GM12864 (cell line): ENCODE measurements at places on chromosomes 16 and 17.
A peak's percentile ranks its signal among the peaks of the same experiment; 100 is the strongest.

GRCh38 chr17:37107406-37108083, 158.8 kb downstream of the AATF start:
- no peak for DNase-seq

GRCh38 chr17:81365601-81366585, 29.4 kb upstream of the BAHCC1 start:
- no peak for DNase-seq

DNA sequence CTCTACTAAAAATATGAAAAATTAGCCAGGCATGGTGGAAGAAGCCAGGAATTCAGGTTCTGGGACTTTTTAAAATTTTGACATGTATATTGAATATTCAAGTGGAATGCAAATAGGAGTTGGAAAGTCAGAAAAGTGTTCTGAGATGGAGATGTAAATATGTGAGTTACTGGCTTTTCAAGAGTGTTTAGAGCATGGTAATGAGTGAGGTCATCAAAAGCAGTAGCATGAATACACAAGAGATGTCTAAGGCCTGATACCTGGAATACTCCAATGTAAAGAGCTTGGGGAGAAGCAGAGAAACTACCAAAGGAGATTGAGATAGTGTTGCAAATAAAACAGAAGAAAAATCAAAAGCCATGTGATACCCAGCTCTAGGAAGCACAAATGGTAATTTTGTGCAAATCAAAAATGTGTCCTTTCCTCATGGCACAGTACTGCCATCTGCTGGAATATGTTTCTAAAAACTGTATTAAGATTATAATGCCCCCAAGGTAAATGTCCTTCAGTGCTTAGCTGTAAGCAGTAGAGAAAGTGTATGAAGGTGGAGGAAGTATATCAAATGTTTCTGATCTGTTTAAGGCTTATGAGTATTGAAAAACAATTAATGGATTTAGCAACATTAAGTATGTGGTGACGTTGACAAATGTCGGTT, 908.4 kb downstream of the KCNJ18 start:
- DNase-seq = no peak

- DNase-seq = no peak
Measured at GRCh38 chr17:57911834-57912673, 43.2 kb downstream of the CUEDC1 start.

GRCh38 chr16:56824331-56824730, 40.7 kb upstream of the SLC12A3 start:
- DNase-seq = no peak

GRCh38 chr17:82300707-82301270, 16.6 kb downstream of the CD7 start:
- no peak for DNase-seq

DNA sequence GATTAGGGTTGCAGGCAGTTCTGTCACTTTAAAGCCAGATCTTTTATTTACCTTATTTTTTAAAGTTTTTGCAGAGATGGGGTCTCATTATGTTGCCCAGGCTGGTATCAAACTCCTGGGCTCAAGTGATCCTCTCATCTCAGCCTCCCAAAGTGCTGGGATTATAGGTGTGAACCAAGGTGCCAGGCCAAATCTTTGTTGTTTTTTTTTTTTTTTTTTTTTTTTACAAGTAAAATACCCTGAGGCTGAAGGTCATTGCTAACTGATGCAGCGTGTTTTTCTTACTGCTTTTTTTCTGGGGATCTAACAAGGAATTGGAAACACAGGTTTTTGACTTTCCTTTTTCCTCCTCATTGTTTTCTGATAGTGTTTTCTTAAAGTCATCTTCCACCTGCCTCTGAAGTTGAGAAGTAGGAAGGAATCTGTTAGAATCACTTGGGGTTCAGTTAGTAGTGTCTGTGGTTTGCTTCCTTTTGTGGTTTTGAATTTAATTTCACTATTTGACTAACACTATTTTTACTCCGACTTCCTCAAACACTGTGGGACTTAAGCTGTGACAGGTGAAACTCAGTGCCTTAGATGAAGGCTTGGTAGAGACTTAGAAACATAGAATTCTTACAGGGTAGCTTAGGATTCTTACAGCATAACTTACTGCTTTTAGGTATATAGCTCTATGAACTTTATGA, 22.2 kb downstream of the CLTC start:
- peak; percentile 63 for DNase-seq

GRCh38 chr16:58464047-58464915, 35.7 kb upstream of the NDRG4 start:
- no peak for DNase-seq

- DNase-seq = no peak
Measured at GRCh38 chr16:12601290-12601900, 202.3 kb downstream of the CPPED1 start.
